ENCODE measurements at places on chromosomes 2 and 18.

DNA sequence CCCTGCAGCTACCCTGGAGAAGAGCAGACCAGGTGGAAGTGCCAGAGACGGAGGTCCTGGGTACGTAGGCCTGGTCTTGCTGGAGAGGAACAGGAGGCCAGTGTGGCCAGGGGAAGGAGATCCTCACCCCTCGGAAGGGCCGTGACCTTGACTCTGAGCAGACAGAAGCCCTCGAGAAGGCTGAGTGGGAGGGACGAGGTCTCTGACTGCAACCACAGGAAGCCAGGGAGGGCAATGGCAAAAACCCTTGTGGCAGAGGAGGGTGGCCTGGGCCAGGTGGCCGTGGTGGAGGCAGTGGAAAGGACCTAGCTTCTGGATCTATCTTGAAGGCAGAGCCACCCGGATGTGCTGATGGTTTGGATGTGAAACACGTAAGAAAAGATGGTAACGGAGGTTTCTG lies 28.1 kb downstream of the THAP4 start:
- no peak for DNase-seq

DNA sequence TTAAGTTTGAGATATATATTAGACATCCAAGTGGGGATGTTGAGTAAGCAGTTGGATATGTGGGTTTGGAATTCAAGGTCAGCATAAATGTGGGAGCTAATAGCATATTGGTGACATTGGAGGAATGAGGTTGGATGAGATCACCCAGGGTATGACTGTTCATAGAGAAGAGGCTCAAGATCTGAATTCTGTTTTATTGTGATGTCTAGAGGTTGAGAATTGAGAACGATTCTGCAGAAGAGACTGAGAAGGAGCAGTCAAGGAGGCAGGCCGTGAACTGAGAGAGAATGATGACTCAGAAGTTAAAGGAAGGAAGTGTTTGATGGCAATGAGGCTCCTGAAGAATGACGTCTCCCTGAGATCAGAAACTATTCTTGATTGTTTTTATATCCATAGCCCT lies 5.9 kb downstream of the SERPINB11 start:
- no peak for DNase-seq

- no peak for DNase-seq
Measured at GRCh38 chr18:24985586-24985985, 366.4 kb downstream of the ZNF521 start.

DNA sequence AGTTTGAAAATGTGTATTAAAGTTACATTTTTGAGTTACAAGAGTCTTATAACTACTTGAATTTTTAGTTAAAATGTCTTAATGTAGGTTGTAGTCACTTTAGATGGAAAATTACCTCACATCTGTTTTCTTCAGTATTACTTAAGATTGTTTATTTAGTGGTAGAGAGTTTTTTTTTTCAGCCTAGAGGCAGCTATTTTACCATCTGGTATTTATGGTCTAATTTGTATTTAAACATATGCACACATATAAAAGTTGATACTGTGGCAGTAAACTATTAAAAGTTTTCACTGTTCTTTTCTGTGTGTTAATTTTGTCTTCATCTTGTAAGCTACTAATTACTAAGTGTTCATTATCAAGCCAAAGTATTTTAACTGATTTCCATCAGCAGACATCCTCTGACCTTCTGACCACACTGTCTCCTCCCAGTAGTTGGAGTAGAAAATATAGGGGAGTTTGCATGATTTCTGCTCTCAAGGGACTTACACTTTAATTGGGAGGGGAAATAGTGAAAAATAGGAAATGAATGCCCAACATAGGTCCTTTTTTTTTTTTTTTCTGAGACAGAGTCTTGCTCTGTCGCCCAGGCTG lies 4.3 kb downstream of the PMAIP1 start:
- DNase-seq = no peak

GRCh38 chr2:42812899-42813479 lies 20.6 kb upstream of the HAAO start:
- no peak for DNase-seq

GRCh38 chr2:56025469-56026193 lies 102.0 kb upstream of the EFEMP1 start:
- no peak for DNase-seq

GRCh38 chr18:50410894-50411293 lies 36.0 kb downstream of the SKA1 start:
- DNase-seq = no peak

- no peak for DNase-seq
Measured at GRCh38 chr2:133607679-133608078, 39.4 kb upstream of the NCKAP5 start.

- no peak for DNase-seq
Measured at GRCh38 chr2:173064151-173064805, 11.4 kb upstream of the MAP3K20 start.

GRCh38 chr2:168571061-168571460 lies 115.0 kb downstream of the CERS6 start:
- no peak for DNase-seq

GRCh38 chr18:78978349-78979055 lies 1.1 kb upstream of the SALL3 start:
- no peak for DNase-seq

DNA sequence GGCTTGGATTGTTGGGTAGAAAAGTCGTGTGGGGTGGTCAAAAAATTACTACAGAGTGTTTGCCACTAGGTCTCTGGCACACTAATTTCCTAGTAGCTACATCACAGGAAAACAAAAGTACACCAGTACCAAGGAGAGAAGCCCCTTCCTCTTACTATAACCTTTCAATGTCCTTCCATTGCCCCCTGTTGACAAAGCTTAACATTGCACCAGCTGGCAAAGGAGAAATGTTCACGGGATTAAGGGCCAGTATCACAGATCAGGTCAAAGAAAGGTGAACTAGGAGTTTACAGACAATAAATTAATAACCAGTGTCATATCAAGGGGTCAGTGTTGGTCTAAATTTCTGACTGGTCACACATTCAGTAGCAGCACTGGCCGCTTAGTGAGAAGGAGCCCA lies 1139.6 kb upstream of the FAM98A start:
- DNase-seq = no peak

DNA sequence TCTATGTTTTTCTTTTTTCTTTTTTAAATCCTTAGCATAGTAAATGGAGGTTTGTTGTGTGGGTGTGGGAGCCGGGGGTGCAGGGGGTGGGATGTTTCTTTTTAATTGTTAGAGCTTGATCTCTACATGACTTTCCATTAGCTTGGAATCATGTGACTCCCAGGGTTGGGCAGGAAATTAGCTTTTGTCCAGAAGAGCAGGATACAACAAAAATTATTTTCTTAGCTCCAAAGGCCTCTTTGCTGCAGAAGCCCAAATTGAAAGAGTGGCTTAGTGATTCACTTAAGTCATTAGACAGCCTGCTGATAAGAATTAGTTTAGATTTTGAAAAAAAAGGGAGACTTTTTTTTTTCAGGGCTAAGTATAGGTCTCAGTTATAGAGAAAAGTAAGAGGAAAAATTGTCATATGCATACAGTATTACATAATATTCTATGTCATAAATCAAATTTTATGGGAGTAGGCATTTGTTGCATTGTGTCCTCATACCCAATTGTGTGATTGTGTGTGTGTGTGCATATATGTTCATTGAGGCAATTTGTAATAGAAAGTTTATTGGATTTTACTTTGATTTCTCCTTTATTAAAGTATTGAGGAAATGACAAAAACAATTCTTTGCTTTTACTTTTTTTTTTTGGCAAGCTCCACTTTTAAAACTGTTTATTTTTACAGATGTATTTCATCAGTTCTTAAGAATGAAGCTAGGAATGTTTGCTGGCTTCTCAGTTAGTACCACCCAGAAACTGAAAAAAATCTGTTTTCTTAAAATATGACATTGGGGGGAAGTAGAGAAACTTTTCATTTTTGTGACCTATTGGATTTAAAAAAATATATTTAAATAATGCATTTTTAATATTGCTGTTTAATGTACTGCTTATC lies 47.4 kb downstream of the TSPYL6 start:
- DNase-seq = no peak

GRCh38 chr2:184339966-184340365 lies 258.4 kb upstream of the ZNF804A start:
- no peak for DNase-seq

DNA sequence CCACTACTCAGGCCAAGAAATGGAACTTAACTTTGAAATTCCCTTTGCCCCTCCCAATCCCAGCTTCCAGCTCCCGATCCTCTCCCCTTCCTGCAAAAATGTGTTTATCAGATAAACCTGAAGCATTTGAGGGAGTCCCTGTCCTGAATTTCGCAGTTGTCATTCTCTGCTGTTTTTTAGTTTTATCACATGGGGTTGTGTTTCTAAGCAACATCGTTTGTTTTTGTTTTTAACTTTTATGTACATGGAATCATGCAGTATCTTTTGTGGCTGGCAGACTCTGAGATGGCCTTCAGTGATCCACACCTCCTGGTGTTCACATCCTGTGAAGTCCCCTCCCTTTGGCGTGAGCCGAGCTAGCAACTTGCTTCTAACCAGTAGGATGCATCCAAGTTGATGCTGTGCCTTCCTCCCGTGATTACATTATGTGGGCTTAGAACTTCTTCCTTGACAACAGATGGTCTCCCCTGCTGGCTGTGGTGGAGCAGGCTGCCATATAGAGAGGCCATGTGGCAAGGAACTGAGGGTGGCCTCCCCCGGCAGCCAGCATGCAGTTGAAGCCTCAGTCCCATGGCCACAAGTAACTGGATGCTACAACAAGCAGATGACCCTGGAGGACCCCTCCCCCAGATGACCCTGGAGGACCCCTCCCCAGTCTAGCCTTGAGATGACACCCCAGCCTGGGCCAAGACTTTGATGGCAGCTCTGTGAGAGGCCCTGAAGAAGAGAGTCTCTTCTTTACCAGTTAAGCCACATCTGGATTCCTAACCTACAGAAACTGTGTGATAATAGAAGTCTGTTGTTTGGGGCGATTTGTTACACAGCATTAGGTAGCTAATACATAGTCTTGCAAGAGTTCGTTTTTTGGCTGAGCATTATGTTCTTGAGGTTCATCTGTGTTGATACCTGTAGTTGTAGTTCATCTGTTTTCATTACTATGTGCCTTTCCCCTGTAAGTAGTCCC lies 27.7 kb downstream of the SH3BP4 start:
- DNase-seq = no peak

DNA sequence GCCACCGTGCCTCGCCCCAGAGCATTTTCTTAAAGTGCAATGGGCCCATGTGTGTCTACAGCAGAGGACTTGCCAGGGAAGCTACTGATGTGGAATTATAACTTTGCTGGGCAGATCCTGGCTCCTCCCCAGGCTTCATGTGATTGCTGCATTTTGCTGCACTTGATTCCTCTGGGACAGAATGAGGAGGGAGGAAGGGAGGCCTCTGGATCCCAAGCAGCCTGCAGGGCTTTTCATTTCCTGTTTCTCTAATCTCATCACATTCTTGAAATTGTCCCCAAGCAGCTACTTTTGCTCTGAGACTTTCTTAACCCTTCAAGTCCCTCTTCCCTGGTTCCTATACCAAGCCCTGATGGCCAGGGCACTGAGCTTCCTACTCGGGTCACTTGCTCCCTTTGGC lies 134.4 kb upstream of the SEC11C start:
- no peak for DNase-seq

DNA sequence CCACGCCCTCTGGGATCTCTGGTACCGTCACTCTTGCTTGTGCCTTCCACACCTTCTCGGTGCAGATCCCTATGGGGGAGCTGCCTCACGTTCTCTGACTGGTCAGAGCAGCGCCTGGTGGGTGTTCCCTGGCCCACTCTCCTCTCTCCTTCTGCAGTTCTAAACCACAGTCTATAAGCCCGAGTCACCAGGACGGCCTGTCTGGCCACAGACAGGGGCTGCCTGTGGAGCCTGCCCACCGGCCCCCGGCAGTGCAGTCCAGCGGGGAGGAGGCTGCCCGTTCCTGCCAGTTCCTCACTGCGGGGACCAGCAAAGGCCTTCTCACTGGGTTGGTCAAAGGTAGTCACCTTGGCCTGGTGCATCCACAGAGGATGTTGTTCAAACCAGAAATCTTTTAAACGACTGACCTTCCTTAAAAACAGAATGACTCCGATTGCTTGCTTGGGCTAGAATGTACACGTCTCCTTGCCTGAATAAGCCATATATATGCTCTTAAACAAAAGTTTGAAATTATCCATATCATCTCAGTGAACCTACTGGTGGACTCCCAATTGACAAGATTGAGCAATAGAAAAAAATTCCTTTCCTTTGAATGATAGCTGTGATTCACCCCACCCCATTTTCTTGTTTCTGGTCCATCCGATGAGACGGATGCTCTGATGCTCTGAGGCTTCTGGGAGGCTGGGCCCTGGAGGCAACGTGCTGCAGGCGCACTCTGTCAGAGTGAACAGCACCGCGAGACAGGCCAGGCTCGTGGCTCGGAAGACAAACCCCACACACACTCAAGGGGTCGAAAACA lies 61.2 kb downstream of the RALBP1 start:
- no peak for DNase-seq

DNA sequence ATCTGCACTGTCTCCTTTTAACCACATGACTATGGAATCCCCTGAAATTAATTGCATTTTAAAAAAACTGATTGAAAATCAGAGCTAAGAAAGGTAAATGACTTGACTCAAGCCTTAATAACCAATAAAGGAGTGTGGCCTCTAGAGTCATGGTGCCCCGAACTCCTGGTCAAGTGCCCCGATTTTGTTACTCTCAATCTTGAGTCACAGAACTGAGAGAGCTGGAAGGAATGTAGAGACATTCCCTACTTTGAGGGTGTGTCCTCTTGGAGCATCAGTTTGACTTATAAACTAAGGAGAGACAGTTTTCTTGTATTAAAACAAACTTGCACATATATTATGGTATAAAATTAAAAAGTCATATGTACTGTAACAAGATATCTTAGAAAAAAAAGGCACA lies 2.4 kb downstream of the WDR43 start:
- DNase-seq = no peak

DNA sequence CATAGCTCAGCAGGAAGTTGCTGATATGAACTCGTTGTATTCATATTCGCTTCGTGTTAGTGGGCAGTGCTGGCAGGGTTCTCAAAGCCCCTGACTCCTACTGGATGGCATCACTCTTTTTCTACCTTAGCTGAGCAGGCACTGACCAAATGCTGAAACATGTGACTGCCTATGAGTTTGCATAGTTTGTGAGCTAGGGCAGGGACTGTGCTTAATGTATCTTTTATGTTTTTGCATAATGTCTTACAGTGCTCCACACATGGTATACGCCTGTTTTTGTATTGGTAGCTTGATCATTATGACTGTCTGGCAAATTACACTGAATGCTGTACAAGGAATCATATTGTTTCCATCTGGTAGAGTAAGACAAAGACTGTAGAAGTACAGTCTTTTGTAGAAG lies 305.3 kb downstream of the PARD3B start:
- no peak for DNase-seq

- DNase-seq = no peak
Measured at GRCh38 chr2:239222706-239223309, 178.0 kb downstream of the HDAC4 start.

GRCh38 chr18:70261141-70261788 lies 27.6 kb upstream of the SOCS6 start:
- DNase-seq = no peak

GRCh38 chr18:3885209-3885792 lies 435.3 kb downstream of the TGIF1 start:
- DNase-seq = no peak

- DNase-seq = no peak
Measured at GRCh38 chr2:9768388-9768787, 74.9 kb upstream of the TAF1B start.

All from T-cell (primary cell).